ENCODE measurements at places on chromosomes 1 and 21.

GRCh38 chr1:161000736-161001480 is 20.0 kb downstream of the F11R start:
- no peak for DNase-seq

GRCh38 chr1:8239039-8239305 is 78.9 kb upstream of the SLC45A1 start:
- no peak for DNase-seq

GRCh38 chr1:171984850-171985485 is 143.7 kb downstream of the DNM3 start:
- DNase-seq: peak; percentile 41

DNA sequence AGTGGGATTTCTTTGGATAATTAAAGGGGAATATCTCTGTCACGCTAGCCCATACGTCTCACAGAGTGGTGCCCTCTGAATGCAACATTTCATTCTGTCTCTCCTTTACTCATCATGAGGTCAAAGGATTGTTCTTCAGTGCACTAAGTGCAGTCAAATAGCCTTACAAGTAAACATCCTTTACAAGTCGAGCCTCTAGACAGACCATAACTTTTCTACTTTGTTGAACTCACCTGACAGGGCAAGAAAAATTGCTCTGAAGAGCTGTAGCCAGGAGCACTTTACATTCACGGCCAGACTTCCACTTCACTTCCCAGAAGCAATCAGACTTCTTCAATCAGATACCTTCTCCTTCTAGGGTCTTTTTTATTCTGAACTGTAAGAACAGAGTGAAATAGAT is 768.0 kb upstream of the TMPRSS15 start:
- no peak for DNase-seq

- DNase-seq: no peak
These were observed 21.5 kb upstream of the SLC25A34 start for GRCh38 chr1:15714406-15715136.

GRCh38 chr1:94590203-94591137 is 48.9 kb upstream of the F3 start:
- DNase-seq: no peak

DNA sequence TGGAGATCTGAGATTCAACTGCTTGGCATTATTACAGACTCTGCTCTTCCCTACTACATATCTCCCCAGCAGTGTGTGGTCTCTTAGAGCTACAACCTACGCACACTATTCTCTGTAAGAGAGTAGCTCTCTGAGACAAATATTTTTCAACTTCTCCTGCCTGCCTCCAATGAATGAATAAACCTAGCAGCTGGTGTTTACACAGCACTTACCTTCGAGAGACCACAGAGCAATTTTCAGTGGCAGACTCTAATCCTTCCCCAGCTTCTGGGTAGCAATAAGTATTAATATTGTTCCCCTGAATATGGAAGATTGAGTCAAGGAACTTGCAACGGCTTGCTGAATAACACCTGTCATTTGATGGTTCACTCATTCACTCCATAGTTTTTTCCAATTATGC is 350.9 kb upstream of the SPAG17 start:
- DNase-seq: no peak

DNA sequence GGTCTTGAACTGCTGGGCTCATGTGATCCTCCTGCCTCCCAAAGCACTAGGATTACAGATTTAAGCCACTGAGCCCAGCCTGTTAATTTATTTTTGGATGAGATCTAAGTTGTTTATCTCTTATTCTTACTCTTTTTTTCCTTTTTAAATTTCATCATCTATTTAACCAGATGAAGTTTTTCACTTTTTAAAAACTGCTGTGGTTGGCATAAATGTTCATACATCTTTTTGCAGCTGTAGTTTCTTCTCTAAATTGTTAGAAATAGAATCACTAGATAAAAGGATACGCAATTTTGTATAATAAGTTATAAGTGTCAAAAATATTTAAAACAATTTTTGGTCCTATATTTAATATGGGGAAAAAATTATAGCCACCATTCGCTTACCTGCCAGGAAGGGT is 80.3 kb upstream of the GPR88 start:
- DNase-seq: no peak

DNA sequence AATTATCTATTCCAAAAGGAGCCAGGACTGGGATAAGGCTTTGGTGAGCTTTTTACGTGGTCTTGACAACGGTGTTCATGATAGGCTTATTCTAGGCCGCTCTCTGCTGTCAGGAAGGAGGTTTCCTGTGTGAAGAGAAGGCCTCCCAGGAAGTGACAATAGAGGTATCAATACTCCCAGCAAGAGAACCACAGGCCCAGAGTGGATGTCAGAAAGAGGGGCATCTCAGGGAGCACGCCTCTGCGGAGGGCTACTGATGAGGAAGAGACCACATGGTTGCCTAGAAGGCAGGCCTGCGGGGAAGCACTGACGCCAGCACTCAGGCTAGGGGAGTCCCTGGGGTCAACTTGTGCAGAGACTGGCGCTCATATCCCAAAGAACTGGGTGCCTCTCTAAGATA is 60.4 kb downstream of the ITPKB start:
- DNase-seq: no peak
